ENCODE measurements at places on chromosomes 4 and X.
A peak's percentile ranks its signal among the peaks of the same experiment; 100 is the strongest.

- no peak for DNase-seq
Observed at GRCh38 chr4:98604723-98605122, 53.7 kb downstream of the TSPAN5 start.

- peak; percentile 65 for DNase-seq
Observed at GRCh38 chr4:74374561-74375327, 9.8 kb downstream of the EREG start.

- no peak for DNase-seq
Observed at GRCh38 chr4:168695288-168695687, 198.4 kb downstream of the PALLD start.

DNA sequence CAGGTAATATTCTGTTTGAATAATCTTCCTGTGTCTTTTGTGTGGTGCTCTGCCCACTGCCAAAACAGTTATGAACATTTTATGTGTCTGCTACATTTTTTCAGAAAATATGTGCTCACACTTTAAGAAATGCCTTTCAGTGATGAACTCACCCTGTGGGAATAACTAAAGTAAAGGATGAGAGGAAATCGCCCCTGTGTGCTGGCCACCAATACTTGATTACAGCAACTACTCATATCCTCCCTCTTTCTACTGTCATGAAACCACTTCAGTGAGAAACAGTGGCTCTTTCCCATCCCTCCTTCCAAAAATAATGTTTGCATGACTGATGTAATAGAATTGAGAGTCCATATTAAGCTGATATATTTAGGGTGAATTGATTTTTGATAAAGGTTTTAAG is 900.9 kb downstream of the RAB28 start:
- DNase-seq, result no peak

DNA sequence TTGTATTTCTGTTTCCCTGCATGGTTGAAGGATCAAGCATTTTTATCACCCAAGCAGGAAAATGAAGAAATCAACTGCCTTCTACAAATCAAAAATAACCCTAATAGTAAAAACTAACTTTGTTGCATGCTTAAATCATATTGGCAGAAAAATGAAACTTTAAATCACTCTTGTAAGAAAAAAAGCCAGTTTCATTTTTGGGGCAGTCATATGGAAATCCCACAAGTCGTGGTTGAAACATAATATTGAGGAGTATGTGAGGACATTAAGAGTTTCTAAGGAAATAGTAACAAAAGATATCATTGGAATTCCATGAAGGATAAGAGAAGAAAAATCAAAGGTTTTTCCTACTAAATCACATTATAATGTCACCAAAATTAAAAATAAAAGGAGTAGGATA is 8.4 kb downstream of the TEC start:
- no peak for DNase-seq

GRCh38 chr4:86302251-86302650 is 57.6 kb downstream of the MAPK10 start:
- no peak for DNase-seq

DNA sequence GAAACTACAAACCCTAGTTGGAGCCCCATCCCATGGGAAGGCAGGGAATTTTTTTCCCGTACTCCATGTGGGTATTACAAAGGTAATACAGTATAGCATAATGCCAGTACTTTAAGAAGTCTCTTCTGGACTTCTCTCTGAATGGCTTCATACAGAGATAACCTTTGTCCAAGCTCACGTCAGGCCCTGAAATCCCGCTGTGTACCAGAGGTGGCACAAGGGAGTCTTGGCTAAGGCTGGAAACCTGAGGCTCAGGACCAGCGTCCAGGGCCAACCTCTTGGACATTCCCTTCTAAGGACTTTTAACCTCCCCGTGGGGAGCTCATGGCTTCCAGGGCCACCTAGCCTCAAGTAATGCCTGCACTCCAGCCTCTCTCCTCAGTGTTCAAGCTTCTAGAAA is 338.9 kb upstream of the FAM241A start:
- DNase-seq, result no peak

GRCh38 chr4:15376145-15376544 is 51.7 kb upstream of the C1QTNF7 start:
- no peak for DNase-seq

GRCh38 chr4:44368413-44369167 is 80.0 kb downstream of the KCTD8 start:
- no peak for DNase-seq

- DNase-seq, result no peak
Observed at GRCh38 chr4:54089875-54090274, 10.1 kb upstream of the GSX2 start.

DNA sequence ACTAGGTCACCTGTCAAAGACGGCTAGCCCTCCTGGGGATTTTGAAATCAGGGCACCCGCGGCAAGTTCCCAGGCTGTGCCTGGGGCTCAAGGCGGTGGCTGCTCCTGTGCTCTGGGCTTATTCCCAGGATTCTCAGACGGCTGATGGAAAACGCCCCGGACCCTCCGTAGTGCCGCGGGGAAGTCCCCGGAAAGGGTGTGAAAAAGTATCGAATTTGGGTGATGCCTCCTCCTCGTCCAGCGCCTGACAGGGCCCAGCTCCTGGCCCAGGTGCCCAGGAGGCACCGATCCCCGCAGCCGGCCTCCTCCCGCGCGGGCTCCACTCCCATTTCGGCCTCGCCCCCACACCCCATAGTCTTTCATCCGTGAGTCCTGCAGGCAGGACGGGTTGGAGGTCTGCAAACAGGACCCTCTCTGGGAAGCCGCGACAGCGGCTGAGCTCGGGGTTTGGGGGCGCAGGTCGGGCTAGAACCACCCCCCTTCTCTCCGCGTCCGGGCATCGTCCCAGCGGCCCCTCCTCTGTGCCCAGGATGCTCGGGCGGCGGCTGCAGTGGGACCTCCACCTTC is 1.1 kb upstream of the NSG1 start:
- DNase-seq, result no peak

GRCh38 chrX:141467442-141467841 is 117.1 kb downstream of the SPANXA1 start:
- DNase-seq, result no peak

DNA sequence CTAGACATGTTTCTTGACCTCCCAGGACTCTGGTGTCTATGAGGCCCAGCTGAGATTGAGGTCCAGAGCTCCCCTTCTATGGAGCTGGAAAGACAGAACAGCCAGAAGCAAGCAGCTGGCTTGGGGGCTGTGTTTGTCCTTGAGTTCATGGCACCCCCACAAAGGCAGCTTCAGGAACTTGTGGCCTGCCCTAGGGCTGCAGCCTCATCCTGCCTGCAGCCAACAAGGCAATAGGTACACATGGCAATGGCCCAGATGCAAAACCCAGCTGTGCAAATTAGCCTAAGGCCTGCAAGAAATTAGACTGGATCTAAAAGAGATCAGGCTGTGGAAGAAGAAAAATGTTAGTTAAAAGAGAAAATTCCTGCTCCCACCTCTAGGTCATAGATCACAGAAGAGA is 131.7 kb upstream of the NALF2 start:
- no peak for DNase-seq

DNA sequence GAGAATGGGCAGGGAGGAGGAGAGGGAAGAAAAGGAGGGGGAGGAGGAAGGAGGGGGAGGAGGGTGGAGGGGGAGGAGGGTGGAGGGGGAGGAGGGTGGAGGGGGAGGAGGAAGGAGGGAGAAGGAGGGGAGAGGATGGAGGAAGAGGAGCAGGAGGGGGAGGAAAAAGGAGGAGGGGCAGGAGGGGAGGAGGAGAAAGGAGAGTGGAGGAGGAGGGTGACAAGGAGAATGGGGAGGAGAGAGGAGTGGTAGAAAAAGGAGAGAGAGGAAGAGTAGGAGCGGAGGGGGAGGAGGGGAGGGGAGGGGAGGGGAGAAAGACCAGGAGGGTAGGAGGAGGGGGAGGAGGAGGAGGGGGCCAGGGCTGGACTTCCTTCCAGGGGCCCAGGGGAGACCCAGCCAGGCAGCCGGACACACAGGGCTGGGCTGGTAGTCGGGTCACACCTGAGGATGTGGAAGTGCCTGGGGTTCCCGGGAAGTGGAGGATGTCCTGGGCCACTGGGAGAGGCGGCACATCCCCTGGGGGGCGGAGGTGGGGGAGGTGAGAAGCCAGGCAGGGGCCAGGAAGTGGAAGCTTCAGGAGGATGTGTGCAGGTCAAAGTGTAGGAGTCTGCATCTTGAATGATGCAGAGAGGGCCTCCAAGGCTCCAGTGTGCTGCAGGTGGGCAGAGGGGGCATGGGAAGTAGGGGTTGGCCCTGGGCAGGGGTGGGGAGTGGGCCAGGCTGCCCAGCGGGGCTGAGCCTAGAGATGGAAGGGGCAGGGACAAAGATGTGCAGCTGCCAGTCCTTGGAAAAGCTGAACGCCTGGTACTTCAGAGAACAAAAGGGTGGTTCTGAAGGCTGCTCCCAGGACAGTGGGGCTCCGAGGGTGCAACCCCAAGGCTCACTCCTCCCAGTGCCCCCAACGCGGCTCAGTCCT is 18.8 kb downstream of the IL3RA start:
- no peak for DNase-seq

DNA sequence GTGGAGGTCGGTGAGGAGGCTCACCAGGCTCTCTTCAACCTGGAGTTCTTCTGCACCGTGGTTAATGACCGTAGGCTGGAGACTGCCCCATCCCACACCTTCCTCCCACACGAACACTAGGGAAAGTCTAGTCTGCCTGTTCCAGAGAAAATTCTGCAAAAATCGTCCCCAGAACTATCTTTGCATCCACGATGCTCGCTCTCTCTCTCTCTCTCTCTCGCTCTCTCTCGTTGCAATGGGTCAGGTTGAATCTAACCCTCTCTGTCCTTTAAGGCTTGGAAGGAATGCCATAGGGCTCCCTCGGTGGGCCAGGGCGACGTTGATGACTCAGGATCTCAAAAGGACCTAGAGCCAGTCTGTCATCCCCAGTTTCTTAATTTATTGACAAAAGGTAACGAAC is 111.4 kb downstream of the DCTD start:
- DNase-seq, result no peak

DNA sequence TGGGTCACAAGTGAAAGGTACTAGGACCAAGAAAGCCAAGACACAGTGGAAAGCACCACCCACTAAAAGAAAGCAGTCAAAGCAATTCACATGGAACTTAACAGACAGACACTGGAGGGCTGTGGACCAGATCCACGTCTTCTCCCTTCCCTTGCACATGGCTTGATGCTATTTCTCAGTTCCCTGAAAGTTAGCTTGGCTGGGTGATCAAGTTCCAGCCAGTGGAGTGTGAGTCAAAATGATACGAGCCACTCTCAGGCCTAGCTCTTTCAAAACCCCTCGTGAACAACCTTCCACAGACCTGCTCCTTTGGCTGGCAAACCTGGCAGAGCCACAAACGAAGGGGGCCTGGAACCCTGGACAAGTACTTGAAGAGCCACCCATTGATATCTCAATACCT is 52.0 kb downstream of the RELL1 start:
- no peak for DNase-seq

DNA sequence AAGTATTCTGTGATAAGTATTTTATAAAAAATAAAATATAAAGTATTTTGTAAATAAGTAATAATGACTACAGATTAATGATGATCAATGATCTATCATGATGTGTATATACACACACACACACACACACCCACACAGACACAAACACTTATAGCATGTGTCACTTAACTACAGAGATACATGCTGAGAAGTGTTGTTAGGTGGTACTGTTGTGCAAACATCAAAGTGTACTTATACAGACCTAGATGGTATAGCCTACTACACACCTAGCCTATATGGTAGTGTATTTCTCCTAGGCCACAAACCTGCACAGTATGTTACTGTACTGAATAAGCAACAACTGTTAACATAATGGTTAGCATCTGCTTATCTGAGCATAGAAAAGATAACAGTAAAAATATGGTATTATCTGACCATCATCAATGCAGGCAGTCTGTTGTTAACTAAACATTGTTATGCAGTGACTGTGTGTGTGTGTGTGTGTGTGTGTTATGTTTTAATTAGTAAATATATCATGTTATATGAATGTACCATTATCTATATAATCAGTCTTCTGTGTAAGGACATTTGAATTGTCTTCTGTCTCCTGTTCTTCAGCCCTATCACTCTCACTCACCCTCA is 138.2 kb downstream of the CAMK2D start:
- DNase-seq, result no peak

GRCh38 chr4:42371305-42372252 is 25.7 kb upstream of the SHISA3 start:
- peak; percentile 18 for DNase-seq

- no peak for DNase-seq
Observed at GRCh38 chrX:104118765-104119164, 6.4 kb downstream of the ZCCHC18 start.

DNA sequence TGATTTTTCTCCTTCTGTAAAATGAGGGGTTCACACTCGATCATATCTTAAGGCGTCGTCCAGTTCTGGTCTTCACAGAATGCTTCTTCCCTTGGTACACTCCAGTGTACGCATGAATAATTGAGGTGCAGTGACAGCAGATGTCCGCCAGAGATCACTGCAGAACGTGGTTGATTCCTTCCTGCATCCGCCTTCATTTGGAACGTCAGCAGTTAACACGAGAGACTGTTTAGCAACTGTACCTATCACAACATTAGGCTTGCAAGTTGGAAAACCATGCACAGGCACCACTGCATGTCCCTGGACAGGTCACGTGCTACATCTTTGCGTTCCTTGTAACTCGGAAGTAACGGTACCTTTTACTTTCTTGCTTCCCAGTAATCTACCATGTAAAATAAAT is 66.0 kb upstream of the GEMIN8 start:
- peak; percentile 27 for DNase-seq

GRCh38 chrX:1599791-1600405 is 8.5 kb downstream of the AKAP17A start:
- DNase-seq, result no peak

DNA sequence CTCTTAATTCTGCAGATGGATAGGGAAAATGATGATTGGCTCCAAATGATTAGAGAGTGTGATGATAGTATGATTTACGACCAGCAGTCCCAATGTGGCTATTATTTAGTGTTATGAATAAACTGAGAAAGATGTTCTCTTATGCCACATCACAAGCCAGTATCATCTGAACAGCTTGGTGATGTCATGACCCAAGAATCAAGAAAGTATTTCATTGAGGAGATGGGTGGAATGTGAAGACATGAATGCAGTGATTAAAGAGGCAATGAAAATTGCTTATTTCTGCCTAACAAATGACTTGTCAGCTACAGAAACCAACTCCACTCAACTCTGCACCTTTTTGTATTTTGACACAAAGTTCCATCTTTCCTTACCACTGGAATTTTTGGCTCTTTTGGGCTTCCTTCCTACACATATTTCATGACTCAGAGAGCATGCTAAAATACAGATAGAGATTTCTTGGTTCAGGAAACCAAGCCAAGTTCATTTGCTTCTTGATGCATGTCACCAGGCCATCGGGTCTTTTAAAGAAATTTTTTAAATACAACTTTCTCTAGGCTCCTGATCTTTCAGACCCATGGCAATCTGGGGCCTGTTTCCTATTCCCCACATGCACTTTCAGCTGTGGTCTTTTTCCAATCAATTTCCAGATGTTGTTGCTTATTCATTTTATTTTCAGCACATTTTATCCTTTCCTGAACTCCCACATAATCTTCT is 174.2 kb downstream of the HHIP start:
- DNase-seq, result no peak

- no peak for DNase-seq
Observed at GRCh38 chrX:13506574-13506973, 62.8 kb upstream of the EGFL6 start.

DNA sequence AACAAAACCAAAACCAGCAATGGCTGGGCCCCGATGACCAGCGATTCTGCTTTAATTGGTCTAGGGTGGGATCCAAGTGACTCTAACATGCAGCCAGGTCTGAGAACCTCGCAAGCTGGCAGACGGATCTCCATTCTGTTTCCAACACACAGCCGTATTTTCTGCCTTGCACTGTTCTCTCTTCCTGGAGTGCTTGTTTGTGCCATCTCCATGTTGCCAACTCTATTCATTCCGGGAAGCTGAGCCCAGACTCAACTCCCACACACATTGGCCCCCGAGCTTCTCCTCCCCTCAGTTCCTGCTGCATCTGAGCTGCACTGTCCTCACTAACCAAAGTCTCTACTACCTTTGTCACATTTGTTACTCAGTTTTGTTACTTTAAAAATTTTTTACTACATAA is 35.6 kb downstream of the GEMIN8 start:
- DNase-seq, result no peak
